ENCODE measurements at places on chromosomes 3 and 15. TPM values are rescaled to one million over a fixed set of nuclear protein-coding genes. Genes with fewer than 3 reads are reported as not detected.

Gene ONECUT1
- polyA plus RNA-seq = not detected

Gene PCNP
- polyA plus RNA-seq = 97.7 TPM

GRCh38 chr3:113404637-113405036, 36.7 kb downstream of the CFAP44 start:
- no peak for DNase-seq

GRCh38 chr3:84082726-84083125, 876.1 kb upstream of the CADM2 start:
- DNase-seq = no peak

DNA sequence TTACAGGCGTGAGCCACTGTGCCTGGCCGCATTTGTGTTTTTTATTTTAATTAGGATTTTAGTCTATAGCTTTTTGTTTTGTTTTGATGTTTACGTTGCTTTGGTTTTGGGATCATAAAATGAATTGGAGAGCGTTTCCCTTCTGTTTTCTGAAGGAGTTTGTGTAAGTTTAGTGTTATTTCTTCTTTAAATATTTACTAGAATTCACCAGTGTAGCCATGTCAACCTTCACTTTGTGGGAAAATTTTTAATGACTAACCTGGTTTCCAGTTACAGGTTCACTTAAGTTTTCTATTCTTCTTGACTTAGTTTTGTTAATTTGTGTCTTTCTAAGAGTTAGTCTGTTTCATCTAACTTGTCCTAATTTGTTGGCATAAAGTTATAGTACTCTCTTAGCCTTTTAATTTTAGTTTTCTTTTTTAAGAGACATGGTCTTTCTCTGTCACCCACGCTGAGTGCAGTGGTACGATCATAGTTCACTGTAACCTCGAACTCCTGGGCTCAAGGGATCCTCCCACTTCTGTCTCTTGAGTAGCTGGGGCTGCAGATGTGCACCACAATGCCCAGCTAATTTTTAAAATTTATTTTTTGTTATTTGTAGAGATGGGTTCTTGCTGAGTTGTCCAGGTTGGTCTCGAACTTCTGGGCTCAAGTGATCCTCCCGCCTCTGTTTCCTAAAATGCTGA, 61.0 kb downstream of the CHD2 start:
- no peak for DNase-seq

All from AG04450 (cell line).